Stimulated activated naive CD8-positive, alpha-beta T cell treated with anti-CD3 and anti-CD28 coated beads, Interleukin-15, Interleukin-2, amounts not matched to agents 100 U/mL and 50 U/mL, for 24 hours (primary cell): ENCODE measurements at places on chromosomes 3 and 15.

- no peak for DNase-seq
Observed at GRCh38 chr3:22117751-22118346, 366.8 kb upstream of the ZNF385D start.

GRCh38 chr3:170162630-170163029 lies 18.9 kb downstream of the PHC3 start:
- DNase-seq: no peak

GRCh38 chr3:36496684-36497633 lies 116.7 kb downstream of the STAC start:
- no peak for DNase-seq

DNA sequence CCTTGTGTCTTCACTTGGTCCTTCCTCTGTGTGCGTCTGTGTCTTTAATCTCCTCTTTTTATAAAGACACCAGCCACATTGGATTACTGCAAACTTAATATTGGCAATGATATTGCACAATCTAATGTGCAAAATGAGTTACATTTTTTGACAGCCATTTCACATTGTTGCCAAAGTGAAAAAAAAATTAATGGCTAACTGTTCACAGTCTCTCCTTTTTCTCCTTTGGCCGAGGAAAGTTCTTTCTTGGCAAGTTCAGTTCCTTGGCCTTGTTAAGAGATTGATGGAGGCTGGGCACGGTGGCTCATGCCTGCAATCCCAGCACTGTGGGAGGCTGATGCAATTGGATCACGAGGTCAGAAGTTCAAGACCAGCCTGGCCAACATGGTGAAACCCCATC lies 62.2 kb upstream of the ZNF280D start:
- DNase-seq: no peak

- no peak for DNase-seq
Observed at GRCh38 chr15:95948411-95948810, 382.1 kb upstream of the NR2F2 start.

GRCh38 chr15:50519740-50520425 lies 26.6 kb downstream of the USP50 start:
- DNase-seq: no peak

DNA sequence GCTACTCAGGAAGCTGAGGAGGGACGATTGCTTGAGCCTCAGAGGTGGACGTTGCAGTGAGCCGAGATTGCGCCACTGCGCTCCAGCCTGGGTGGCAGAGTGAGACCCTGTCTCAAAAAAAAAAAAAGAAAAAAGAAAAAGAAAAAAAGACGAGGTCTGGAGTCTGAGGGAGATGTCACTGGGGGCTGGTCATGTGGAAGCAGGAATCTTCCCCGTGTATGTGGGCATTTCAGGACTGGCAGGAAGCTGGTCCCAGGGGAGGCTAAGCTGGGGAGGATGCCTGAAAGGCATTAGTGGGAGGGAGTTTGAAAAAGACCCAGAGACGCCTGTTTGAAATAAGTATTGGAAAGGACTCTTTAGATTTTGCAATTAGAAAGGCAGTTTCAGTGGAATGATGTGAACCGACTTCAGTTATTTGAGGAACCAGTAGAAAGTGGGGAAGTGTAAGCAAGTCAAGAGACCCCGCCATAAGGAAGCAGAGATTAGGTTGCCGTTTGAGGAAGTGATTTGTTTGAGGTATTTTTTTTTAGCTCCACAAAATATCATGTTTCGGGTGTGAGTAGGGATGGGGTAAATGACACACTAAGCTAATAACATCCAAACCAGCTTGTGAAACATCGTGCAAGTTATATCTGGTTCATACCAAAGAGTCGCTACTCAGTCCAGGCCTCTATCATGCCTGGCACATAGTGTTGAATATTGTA lies 55.5 kb downstream of the ST6GAL1 start:
- DNase-seq: no peak

DNA sequence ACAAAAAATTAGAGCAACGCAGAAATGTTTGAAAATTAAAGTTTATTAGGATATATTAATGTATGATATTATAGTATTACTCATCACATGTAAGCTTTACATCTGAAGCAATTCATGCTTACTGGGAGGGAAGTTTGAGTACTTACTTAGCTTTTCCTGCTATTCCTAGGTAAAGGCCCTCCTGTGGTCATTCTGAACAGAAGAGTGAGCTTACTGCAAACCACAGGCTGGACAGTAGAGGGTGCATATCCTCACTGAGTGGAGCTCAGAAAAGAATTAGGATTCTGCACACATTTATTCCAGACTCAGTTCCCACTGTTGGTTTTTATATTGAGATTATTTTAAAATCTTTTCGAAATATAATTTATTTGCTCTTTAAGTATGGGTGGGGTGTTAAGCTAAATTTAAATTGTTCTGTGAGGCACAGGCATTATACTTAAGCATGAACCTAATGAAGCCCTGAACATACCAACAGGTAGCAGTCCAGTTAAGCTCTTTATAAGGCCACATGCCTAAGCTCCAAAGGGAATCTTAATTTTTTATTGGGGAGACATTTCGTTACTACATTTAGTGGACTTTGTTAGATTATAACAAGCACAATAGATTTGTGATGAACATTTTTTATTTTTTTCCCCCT lies 10.2 kb downstream of the MRPS22 start:
- DNase-seq: no peak

DNA sequence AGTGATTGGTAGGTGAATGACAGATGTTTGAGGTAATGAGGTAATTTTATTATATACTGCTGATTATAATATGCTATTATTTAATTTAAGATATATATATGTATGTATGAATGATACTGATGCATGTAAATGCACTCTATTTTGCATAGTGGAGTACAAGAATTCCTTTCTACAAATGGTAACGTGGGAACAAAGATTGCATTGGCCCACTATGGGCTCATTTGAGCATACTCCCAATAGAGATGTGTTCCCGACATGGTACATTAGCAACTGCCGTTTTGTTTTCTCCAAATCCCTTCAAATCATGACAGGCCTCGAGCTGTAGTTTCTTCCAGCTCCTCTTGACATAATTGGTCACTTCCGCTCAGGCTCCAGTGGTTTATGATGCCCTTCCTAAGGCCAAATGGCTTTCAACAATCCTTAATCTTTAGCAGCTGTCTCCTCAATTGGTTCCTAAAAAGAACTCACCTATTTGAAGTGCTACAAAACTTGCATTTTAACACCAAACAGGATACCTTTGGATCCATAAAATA lies 266.1 kb downstream of the ADAMTSL3 start:
- no peak for DNase-seq

DNA sequence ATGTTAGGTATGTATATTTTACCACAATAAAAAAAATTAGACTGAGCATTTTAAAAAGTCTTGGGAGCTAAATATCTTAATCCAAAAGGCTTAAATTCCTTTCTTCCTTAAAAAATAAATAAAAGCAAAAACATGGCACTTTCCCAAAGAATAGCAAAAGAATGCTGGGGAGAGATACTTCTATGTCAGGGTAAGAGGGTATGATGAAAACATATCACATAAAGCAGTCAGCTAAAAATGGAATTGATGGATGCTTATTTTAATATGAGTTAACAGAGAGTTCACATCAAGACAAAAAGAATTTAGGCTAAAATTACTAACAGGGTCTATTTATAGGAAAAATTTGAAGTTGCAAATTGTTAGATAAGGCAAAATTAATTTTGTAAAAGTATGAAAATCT lies 141.0 kb downstream of the MYLK start:
- DNase-seq: no peak

DNA sequence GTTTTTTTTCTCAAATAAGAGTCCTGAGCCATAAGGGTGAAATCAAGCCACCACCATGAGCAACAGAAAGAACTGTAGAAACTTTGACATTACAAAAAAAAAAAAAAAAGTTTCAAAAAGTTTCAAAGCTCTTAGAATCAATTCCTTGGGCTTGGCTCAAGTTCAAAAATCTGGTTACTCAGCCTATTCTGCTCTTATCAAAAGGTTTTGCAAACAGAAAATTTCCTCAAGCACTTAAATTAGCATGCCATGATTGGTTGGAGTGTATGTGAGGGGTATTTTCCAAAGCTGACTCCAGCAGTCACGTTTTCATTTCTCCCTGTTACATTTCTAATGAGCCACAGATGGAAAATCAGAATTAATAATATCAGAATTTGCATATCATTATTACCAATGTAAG lies 12.1 kb upstream of the PEX5L start:
- no peak for DNase-seq

GRCh38 chr3:59142556-59142955 lies 92.7 kb upstream of the CFAP20DC start:
- no peak for DNase-seq

DNA sequence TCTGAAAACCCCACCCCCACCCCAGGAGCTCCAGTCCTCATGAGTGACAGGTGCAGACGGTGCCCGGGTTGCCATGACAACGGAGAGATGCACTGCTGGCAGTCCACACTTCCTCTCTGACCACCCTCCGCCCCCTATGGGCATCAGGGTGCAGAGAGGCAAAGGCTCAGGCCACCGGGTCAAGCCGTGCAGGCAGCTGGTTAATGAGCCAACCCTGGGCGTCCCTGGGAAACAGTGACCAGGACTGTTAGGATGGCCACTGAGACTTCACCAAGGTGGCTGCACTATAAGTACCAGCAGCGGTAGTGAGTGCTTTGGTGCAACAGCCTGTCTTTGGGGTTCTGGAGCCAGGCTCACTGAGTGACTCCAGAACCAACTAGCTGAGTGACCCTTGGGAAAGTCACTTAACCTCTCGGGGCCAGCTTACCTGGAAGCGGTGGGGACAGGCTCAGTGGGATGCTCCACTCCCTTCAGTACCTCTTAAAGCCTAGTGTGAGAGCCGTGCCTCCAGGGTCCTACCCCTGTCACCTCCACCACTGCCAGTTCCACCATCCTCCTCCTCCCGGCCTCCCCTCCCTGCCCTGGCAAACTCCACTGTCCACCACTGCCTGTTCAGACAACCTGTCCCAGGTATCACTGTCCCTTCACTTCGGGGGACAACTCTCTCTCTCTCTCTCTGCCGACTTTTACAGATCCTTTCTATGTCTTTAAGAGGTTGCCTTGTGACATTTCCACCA lies 121.0 kb upstream of the PRR20G start:
- DNase-seq: no peak

- no peak for DNase-seq
Observed at GRCh38 chr3:156059950-156060501, 60.4 kb upstream of the KCNAB1 start.

- DNase-seq: no peak
Observed at GRCh38 chr15:100078511-100079220, 263.1 kb downstream of the ADAMTS17 start.

DNA sequence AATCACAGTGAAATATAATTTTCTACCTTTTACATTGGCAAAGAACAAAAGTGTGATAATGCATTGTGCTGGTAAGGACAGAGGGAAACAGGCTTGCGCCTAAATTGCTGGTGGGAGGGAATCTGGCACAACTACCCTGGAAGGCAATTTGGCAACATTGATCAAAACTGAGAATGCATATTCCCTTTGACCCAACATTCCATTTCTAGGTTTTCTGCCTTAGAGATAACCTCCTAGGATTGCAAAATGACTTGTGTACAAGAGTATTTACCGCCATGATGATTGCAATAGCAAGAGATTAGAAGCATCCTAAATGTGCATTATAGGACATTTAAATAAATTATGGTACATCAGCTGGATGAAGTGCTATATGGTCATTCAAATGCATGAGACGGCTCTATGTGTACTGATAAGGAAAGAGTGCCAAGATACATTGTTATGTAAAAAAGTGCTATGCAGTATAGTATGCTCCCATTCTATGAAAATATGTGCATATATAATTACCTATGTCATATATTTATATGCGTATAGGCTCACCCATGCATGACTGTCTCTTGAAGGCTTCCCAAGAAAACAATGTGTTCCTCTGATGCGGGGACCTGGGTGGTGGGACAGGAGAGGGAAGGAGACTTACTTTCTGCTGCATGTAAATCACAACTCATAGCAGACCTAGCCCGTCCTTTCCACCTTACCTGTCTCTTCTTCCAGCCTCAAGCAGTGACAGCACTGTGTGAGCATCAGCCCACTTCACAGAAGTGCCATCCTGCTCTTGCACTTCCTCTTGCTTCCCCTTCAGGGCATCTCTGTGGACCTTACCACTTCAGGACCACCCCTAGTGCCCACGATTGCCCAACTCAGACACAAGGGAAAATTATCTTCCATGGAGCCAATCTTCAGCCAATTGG lies 249.9 kb upstream of the TLE3 start:
- DNase-seq: no peak

GRCh38 chr3:37996785-37997301 lies 6.3 kb downstream of the VILL start:
- peak; percentile 83 for DNase-seq

DNA sequence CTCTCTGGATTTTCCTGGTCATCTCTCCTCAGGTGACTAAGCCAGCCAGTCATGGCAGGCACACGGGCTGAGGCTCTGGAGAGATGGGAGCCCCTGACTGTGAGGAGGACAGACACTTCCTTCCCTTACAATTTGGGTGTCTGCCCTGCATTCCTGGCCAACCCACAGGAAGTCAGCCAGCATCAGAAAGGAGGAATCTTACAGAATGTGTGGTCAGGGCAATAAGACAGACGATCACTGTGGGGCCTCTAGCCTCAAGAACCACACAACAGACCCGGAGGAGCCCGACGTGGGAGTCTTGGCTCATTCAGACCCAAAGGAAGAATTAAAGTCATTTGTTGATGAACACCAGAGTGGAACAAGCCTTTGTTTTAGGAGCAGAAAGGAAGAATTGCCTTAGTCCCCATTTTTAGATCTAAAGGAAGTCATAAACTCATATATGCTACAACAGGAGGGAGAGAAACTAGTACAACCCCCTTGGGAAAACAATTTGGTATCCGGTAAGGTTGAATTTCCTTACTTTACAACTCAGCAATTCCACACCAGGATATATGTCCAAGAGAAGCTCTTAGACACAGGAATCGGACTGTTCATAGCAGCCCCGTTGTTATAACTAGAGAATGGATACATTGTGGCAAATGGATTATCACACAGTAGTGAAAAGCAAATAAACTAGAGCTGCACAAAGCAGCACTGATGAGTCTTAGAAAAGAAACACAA lies 62.2 kb downstream of the ABTB1 start:
- no peak for DNase-seq

- DNase-seq: no peak
Observed at GRCh38 chr15:50181201-50181968, 611 bp upstream of the SLC27A2 start.

DNA sequence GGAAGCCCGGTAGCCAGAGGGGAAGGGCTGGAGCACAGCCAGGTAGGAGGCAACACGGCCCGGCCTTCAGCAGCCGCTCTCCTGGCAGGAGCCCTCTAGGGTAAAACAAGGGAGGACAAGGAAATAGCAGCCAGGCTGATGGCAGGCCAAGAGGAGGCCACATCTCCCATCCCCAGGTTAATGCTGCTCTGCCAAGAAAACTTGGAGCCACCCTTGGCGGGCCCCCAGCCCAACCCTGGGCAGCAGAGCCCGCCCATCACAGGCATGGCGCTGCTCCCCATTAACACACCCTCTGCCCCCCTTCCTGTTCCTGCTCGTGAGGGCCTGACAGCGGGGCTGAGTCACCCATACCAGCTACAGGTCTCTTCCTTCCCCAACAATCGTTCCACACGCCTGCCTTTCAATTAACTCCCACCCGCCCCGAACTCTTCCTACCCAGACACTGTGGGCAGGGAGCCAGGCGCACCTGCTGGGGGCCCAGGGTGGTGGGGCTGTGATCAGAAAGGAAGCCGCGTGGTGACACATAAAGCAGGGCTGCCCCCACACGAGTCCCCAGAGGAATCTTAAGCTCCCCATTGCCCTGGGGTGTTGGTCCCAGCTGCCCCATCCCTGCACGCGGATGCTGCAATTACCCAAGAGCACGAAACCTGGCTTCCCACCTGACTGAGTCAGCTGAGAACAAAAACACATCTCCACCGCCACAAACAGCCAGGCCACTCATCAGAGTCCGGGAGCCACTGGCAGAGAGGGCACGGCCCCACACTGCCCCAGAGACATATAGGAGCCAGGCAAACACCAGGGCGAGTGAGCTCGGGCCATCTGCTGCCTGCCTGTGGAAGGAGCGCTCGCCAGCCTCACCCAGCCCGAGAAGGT lies at the start of gene C15orf62:
Gene C15orf62, plus strand, starts transcription at position 707 of the 873 bp plus-strand sequence. CDS start 516 bp downstream, outside the sequence.
- peak; percentile 79 for DNase-seq
